ENCODE measurements at places on chromosomes 1 and 21.

GRCh38 chr1:115088115-115088778, 1.1 kb downstream of the TSPAN2 start:
- no peak for DNase-seq

- no peak for DNase-seq
These were observed 33.7 kb downstream of the XCL2 start for GRCh38 chr1:168509875-168510791.

- DNase-seq, result no peak
These were observed 132.1 kb downstream of the RPS6KC1 start for GRCh38 chr1:213183036-213183672.

GRCh38 chr21:26365849-26366248, 195.3 kb upstream of the APP start:
- no peak for DNase-seq

DNA sequence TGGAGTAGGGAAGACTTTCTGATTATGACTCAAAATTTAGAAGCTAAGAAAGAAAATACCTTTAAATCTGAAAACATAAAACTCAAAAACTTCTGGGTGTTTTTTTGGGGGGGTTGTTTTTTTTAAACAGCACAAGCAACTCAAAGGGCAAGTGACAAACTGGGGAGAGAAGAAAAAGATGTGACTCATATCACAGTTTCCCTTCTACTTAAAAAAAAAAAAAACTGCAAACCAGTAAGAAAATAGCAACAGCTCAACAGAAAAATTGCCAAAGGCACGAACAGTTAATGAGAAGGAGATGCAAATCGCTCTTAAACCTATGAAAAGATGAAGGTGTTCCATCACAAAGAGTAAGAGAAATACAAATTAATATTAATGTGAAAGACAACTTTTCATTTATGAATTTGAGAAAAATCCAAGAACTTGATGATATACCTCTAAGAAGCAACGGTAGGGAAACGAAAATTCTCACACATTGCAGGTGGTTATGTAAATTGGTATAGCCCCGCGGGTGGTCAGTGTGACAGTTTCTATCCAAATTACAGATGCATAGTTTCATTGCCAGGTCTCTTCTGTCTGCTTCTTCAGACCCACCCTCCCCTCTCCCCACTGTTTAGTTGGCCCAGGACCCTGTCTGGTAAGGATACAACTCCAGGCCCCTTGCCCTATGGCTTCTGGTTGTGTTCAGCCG, 9.0 kb downstream of the IFNAR2 start:
- peak; percentile 59 for DNase-seq

DNA sequence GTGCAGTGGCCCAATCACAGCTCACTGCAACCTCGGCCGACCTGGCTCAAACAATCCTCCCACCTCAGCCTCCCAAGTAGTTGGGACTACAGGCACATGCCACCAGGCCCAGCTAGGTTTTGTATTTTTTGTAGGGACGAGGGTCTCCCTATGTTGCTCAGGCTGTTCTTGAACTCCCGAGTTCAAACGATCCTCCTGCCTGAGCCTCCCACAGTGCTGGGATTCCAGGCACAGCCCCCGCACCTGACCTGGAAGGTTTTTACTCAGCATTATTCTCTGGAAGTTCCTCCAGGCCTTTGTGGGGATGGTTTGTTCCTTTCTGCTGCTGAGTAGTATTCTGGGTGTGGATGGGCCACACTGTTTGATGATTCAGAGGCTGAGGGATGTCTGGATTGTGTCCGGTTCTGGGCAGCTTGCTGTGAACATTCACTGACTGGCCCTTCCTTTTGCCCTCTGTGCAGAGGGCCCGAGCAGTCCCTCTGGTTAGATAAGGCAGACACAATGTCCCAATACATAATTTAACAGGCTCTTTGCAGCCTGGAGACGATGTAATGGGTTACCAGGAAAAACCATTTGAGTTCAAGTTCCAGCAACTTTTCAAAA, 6.0 kb upstream of the TRAPPC10 start:
- no peak for DNase-seq

DNA sequence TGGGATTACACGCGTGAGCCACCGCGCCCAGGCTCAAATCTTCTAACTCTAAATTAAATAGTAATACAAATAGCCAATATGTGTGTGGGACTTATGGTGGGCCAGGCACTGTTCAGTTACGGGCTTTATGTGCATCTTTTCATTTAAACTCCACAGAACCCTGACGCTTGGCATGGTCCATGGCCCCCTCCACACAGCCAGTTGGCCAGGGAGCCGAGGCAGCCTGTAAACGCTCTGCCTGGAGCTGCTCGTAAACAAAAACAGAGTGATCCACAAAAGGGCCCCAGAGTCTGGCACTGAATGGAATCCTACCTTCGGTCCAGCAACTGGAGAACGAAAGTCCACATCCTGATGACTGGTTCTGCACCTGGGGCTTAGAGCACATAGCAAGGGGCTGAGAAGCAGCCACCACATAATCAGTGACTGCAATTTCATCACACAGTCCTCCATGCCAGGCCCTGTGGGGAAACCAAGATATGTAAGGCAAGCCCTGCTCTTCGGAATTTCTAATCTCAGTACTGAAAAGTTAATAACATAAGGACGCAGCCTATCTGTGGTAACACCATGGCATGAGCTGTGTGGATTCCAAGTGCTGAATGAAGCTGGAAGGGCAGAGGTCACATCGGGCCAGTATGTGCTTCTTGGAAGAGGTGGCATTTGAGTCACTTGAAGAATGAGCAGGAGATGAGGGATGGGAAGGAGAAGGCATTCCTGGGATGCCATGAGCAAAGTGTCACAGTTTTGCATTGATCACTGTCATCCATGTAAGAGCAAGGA, 13.5 kb upstream of the ADAMTSL4 start:
- no peak for DNase-seq

DNA sequence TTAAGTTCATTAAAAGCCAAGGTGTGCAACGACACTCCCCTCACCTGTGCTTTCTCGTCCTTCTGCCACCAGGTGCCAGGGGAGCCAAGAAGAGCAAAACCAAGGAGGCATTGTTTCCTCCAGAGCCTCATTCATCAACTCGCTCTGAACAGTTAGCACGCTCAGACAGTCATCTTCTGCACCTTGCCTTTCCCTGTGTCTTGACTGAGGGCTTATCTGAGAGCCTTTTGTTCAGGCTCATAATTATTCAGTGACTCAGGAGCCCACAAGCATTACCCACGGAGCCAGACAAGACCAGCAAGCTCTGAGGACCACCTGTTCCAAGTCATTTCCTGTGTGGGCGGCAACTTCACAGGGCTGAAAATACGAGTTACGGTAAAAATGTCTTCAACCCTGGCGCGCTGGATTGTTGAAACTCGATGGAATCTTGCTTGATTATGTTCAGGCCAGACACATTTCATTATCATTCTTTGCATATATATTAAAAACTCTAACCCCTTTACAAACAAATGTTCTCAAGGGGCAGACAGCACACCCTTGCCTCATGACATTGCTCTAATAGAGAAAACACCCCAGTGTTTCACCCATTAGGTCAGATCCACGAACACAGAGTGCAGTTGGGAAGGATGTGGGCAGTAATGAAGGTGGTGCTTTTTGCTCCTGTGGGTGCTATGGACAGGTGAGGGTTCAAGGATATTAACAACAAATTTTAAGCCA, 89.7 kb upstream of the RUNX1 start:
- peak; percentile 20 for DNase-seq

DNA sequence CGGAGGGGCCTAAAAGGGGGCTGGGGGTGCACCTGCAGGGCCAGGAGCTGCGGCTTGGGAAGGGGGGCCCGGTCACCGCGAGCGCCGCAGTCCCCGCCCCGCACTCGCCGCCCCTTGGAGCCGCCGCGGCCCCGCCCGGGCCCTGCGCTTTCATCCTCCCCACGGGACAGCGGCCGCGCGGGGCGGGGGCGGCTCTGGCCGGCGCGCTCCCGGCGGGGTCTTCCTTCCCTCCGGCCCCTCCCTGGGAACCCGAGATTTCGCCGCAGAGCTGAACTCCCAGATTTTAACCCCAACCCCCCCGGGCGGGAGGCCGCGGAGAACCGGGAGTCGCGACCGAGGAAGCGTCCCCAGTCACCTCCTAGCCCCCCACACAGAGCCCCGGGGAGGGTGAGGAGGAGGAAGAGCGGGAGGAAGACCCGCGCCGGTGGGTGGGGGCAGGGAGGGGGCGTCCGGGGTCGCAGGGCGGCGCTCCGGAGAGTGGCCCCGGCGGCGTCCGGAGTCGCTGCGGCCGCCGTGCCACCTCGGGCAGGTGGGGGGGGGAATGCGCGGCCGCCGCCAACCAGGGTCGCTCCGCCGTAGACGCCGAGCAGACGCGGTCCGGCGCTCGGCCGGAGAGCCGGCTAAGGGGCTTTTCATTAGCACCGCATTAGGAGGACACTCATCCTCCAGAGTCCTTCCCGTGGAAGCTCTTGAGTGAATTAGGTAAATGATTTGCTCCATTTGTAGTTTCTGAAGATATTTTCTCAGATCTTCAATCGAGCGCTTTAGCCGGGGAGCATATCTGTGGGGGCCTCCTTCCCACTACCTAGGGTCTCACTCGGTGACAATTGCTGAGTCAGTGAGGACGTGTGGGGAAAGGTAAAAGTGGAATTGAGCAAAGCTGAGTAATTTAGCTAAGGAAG, 31.6 kb upstream of the NFIA start:
- peak; percentile 10 for DNase-seq

DNA sequence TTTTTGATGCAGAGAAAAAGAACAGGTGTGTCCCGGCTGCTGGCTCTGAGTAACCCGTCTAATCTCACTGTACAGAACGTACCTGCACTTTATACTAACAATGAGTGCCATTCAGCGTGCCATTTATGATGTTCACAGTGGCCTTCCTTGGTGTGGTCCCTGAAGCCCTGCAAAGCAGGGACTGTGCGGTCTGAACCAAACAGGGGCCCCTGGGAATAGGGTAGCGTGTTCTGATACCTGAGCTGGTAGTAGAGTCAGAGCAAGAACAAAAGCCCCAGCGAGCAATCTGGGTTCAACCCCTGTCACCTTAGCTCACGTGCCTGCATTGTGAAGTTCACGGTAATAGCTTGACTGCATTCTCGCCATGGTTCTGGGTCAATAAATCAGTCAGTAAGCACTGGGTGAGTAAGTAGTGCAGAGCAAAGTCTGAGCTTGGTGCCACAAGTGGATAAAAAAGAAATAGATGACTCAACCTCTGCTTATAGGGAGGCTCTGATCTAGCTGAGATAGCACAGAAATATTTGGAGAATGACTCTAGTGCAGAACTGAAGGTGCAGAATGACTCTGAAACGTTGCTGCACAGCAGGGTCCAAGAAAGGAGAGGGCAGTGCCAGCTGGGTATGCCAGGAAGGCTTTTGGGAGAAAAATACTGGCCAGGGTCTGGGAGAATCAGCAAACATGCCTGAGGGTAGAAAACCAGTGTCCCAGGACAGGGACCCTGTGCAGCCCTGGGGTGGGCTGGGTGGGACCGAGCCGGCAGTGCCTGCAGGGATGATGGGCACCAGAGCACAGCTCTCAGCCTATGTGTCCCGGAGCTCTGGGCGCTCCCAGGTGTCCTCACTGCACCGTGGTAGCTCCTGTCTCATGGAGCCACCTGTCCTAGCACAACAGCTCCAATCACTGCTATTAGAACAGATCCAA, 125.9 kb downstream of the RHOU start:
- DNase-seq, result peak; percentile 90

GRCh38 chr1:192732787-192733186, 76.1 kb upstream of the RGS2 start:
- peak; percentile 12 for DNase-seq

- no peak for DNase-seq
These were observed 167.4 kb upstream of the COL11A1 start for GRCh38 chr1:103275725-103276124.

DNA sequence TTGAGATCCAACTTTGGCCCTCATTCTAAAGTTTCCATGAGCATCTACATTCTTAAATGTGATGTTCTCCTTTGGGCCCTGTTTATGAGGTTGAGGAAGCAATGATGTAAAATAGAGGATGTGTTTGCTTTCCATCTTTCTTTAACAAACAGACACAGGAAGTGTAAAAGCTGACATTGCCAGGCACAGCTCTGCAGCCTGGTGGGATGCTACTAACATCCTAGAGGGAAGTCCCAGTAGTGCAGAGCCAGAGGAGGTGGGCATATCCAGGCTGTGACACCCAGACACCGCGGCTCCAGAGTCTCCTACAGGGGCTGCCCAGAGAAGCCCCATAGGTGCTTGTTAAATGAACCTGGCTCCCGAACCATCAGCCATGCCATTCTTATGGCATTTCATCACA, 16.2 kb downstream of the OLFML2B start:
- no peak for DNase-seq

GRCh38 chr1:198957044-198957443, 318.2 kb downstream of the PTPRC start:
- DNase-seq, result no peak

DNA sequence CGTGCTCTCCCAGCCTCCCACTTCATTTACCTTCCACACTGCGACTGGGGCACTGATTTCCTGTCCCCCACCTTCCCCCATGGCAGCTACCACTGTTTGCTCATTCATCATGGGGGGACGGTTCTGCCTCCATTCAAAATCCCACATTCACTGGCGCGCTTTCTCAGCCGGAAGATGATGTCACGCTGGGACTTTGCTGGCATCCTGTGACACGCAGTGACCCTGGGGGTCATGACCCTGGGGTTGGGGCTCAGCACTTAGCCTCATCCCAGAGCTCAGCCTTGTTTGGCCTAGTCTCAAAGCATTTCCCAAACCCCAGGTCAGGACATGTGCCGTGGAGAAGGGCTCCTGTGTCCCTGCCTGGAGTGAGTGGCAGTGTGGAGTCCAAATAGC, 582 bp upstream of the KCNAB2 start:
- no peak for DNase-seq

DNA sequence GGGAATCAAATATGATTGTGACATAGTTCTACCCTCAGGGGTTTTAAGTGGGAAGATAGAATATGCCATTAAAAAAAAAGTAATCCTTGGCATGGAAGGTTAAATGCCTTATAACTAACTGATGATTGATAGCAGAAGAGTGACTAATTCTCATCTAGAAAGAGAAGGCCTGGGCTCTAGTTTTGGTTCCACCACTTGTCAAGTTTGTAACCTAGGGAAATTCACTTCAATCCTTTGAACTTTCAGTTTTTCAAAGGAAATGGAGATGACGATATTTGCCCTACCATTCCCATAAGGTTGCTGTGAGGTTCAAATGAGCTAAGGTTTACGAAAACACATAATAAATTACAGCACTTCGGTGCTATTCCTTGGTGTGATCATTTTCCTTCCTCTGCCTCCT, 88.5 kb downstream of the GPR88 start:
- peak; percentile 9 for DNase-seq

GRCh38 chr1:185956881-185957280, 222.7 kb downstream of the HMCN1 start:
- DNase-seq, result no peak

DNA sequence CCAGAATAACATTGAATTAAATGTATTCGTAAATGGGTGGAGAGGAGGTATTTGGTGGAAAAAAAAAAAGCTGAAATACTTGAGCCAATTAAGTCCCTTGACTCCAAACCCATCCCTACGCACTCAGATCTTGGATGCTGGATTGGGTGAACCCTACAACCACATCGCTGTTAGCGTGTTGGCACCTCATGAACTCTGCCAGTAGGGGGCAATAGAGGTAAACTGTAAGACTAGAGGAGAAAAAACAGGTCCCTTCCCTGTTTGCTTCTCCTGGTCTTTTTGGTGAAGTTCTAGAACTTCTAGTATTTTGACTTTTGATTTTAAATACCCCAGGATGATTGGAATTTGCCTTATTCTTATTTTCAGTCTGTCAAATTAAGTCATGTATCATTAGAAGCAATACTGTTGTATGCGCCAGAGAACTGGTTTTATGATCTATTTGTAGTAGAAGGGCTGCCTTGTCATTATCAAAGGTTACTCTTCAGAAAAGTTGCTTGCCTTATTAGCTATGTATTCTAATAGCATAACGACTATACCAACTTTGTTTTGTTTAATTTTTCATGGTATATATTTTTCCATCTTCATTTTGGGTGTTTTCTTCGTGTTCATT, 1.9 kb upstream of the OR13G1 start:
- peak; percentile 67 for DNase-seq

- no peak for DNase-seq
These were observed 1112.3 kb downstream of the KCNT2 start for GRCh38 chr1:195495720-195496635.

Measured in activated CD4-positive, alpha-beta T cell treated with anti-CD3 and anti-CD28 coated beads, Interleukin-2, Interleukin-6, amounts not matched to agents 100 ng/mL and 50 ng/mL, durations not matched to agents 16 hours and 8 hours (primary cell).